ENCODE measurements at places on chromosomes 13 and 19.

DNA sequence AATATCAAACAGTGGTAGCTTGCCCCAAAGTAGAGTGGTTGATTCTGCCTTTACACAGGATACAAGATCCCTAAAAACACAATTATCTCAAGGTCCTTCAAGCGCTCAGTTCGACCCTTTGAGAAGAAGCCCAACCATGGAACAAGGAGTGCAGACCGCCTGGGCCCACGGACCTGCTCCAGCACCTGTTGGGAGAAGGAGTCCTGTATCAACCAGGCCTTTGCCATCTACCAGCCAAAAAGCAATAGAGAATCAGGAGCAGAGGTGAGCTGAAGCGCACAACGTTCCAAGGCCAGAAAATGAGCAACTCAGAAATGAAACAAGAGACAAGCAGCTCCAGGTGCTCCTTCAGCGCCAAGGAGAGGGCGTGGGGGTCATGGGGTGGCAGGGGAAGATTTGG, 6.3 kb upstream of the LILRB3 start:
- DNase-seq: no peak

- no peak for DNase-seq
These were observed 763.5 kb upstream of the GPC6 start for GRCh38 chr13:92463134-92463533.

GRCh38 chr13:51180853-51181511, 41.2 kb upstream of the FAM124A start:
- no peak for DNase-seq

DNA sequence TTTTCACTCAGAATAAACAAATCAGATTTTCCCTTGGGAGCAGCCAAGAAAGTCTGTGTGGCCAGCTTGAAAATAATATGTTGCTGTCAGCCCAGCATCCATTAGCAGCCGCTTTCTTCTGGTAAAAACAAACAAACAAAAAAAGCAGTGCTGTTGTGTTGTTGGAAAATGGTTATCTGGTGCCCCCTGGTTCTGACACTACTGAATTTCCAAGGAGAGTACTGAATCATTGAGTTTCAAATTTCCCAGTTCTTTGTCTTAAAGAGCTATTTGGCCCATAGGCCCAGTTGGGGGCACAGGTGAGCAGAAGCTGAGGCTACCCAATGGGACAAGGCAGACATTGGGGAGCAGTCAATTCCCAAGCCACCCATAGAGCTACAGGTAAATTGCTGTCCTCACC, 995.9 kb downstream of the UQCRFS1 start:
- no peak for DNase-seq

DNA sequence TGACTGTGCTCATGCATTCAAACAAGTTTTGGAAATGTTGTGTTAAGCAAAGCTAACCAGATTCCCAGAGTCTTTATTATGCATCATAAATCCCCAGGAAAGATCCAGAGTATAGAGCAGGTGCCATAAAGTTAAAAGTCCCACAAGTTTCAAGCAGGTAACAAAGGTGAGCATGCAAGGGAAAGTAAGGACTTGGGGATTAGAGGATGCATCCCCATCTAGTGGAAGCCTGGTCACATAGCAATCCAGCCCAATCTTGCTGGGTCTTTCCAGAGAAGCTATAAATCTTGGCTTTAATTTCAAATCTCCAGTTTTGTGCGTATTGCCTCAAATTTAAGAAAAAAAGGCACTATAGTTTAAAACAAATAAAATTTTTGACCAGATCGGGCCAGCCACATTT, 72.7 kb downstream of the ZNF254 start:
- no peak for DNase-seq

GRCh38 chr19:18160971-18161635, 8.1 kb downstream of the PIK3R2 start:
- DNase-seq: peak; percentile 78

DNA sequence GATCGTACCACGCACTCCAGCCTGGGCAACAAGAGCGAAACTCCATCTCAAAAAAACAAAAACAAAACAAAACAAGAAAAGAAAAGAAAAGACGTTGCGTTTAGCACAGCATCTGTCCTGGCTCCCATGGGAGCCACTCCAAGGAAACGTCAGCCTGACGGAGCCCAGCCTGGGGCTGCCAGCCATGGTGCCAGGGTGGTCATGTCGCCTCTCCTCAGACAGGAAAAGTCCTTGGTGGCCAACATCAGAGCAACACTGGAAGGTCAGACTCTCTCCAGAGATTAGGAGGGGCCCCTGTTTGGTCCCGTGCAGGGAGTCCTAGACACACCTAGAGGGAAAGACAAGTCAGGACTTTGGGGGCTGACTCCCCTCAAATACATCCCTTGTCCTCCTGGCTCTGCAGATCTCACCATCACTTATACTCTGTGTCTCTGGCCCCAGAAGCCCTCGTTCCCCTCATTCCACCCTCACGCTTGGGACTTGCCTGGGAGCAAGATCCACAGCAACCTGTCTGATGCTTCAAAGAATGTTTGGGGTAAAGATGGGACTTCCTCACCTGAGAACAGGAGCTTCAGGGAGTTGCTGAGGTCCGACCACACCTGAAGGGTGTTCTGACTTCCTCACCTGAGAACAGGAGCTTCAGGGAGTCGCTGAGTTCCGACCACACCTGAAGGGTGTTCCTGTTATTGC, 9.3 kb downstream of the LILRA4 start:
- no peak for DNase-seq

DNA sequence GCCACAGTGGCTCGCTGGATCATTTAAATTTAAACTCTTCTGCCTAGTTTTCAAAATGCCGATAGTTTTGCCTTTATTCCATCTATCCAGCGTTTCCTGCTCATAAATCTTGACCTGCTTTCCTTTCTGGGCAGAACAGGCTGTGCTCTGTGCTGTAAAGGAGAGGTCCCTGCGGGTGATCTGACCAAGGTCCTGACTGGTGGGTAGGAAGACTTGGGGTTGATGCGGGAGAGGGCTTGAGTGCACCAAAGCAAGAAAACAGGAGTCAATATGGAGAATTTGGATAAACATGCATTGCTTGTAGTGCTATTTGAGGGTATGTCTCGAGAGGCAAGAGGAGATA, 533.6 kb downstream of the MYO16 start:
- no peak for DNase-seq

- DNase-seq: peak; percentile 47
These were observed at the start of gene ADAMTS10 for GRCh38 chr19:8610041-8610935. TSS of gene ADAMTS10 (minus strand) at chr19:8610715. CDS start at chr19:8605710, 5,005 bp downstream.
